ENCODE measurements at places on chromosomes 6 and 20.

GRCh38 chr6:143504369-143504768 lies 7.2 kb downstream of the FUCA2 start:
- no peak for DNase-seq

DNA sequence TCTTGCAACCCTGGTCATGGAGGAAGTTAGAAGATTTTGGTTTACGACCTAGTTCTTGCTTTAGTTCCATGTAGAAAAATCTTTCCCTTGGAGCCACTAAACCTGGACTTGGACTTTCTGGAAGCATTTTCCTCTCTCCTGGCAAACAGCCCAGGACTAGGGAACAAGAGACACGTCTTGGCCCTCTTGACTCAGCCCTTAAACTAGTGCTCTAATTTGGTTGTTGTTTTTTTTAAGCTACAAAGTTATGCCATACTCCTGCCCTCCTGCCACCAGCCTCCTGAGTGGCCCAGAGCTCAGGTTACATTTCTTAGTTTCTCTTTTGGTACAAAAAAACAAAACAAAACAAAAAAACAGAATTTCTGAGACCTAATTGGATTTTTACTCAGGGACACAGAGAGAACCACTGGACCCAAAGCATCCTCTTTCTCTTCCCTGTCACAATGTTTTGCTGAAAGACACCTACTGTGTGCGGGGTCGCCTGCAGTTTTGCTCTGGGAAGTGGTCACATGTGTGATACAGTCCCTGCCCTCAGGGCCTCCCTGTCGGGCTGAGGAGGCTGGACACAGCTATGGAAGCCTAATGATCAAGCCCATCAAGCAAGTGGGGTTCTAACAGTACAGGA lies 32.3 kb upstream of the SCUBE3 start:
- no peak for DNase-seq

DNA sequence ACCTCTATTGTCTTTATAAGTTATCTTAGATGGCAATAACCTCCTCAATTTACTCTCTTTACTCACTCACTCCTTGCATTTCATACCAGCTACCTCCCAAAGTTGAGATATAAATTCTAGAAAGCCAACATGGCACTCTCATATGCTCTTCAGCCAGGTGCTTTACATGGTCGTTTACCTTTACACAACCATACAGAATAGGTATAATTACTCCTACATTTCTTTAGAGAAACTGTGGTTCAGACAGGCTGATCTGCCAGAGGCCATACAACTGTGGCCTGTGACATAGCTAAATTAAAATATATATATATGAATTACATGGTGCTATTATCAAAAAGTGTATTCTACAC lies 45.7 kb downstream of the HBS1L start:
- no peak for DNase-seq

DNA sequence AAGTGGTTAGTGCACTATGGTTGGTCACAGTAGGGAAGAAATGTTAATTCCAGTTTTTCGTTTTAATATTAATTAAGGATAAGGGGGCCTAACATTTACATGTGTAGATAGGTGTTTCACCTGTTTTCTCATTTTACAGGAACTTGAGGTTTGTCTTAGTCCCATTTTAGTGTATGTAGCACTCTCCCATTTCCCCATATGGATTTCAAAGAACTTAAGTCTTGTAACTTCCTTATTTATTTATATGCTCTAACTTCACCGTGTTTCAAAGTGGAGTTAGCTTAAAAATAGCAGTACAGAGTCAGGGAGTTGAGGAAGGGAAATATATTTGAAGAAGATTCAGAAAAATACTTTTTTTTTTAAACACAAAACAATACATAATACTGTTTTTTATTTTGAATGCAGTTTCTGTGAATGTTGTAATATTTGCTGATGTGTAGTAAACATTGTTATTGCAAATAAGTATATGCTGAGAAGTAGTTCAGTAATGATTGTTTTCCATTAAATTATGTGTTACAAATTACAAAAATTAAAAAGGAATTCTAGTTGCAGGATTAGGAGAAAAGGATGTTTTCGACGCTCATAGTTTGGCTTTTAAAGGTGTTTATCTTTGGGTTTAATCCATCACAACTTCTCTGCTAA lies 3.5 kb downstream of the SCAF8 start:
- no peak for DNase-seq

- DNase-seq, result no peak
These were observed 125.3 kb downstream of the GRM1 start for GRCh38 chr6:146154197-146154596.

GRCh38 chr6:35719830-35720733 lies 16.8 kb upstream of the ARMC12 start:
- peak; percentile 79 for DNase-seq

GRCh38 chr6:46816626-46817025 lies 23.4 kb downstream of the MEP1A start:
- DNase-seq, result no peak

DNA sequence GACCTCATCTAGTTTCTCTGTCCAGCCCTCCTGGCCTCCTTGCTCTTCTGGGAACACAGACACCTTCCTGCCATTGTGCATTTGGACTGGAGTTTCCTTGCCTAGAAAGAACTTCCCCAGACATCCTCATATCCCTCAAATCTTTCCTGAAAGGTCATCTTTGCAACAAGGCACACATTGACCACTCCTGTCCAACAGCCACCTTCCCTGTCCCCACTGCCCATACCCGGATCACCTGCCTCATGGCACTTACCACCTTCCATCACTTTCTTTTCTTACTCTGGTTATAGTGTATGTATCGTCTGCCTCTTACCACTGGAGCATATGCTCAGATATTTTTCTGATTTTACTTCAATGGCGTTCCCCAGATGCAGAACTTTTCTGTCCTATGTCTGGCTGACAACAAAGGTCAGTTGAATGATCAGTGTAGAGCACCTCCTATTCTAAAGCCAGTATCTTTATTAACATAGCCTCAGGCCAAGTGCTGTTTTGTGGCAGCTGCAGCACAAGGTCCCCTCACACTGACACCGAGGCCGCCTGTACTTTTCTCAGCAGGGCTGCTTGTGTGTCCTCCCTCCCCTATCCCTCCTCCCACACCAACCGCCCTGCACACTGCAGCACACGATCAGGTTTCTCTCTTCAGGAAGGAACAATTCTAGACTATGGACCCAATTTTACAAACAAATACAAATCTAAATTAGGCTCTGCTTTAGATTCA lies 4.1 kb downstream of the HLA-C start:
- no peak for DNase-seq

DNA sequence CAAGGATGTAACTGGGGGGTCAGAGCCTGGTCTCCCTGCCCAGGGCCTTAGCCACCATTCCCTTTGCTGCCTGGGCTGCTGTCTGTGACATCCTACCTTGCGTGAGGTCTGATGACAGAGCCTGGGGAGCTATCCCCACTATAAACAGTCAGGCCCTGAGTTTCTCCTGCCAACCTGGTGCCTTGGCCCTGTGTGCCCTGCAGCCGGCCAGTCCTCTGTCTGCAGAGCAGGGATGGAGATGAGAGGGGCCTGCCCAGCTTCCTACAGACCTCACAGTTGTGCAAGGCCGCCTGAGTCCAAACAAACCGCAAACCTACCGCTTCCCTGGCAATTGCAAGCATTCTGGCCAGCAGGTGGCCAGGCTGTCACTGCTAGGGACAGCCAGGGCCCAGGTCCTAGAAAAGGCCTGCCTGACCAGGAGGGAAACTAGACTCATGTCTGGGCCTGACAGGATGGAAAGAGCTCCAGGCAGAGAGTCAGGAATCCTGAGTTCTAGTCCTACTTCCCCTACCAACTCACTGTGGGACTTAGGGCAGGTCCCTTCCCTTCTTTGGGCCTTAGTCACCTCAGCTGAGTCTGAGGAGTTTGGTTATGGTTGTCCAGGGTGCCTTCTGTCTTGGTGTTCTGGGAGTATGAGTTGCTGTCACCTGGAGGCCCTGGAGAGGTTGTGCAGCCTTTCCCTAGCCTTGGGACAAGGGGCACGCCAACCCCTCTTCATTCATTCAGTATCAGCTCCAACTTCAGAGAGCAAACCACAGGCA lies 86.2 kb downstream of the VEGFA start:
- no peak for DNase-seq

DNA sequence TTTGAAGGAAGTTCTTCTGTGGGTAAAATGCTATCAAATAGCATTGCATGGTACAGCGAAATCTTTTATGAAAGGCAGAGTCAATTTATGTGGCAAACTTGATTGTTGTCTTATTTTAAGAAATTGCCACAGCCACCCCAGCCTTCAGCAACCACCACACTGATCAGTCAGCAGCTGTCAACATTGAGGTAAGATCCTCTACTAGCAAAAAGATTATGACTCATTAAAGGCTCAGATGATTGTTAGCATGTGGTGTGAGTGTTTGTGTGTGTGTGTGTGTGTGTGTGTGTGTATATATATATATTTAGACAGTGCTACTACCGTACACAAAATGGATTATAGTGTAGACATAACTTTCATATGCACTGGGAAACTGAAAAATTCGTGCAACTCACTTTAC lies 27.8 kb downstream of the LRRN4 start:
- no peak for DNase-seq

DNA sequence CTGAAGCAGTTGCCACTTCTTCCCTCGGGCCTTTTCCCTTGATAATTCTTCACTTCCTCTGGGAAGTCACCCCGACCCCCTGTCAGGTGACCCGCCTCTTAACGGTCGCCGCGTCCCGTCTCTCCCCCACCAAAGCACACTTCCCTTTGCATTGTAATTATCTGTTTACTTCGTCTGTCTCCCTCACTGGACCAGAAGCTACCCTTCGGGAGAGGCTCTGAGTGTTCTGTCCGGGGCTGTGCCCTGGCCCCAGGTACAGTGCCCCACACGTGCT lies 771 bp upstream of the SNAI1 start:
- DNase-seq, result no peak

DNA sequence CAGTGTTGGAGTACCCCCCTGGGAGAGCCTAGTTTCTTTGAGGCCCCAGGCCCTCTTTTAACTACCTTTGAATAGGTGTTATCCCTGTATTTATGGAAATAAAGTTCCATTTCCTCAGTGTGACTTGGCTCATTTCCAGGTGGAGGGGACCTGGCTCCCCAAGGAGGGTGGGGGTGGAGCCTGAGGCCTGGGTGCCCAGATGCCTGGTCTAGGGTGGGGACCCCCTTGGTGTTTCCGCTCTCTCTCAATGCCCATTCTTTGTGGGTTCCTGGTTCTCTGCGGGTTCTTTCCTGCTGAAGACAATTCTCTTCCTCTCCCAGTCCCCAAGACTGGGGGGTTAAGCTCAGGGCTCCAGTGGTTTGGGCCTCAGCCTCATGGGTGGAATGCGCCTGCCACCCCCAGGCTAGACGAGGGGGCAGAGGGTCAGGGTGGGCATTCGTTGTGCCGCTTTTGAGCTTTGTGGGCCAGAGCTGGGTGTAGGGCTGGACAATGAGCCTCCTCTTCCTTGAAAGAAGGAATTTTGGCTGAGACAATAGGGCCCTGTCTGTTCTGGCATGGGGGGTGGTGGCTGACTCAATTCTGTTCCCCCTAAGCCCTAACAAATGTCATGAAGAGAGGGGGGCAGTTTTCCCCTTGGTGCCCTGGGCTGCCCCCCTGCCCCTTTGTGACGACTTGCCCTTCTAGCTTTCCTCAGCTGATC lies 686 bp upstream of the EGFL8 start:
- no peak for DNase-seq

GRCh38 chr20:6333110-6333509 lies 210.3 kb upstream of the FERMT1 start:
- no peak for DNase-seq

- DNase-seq, result no peak
These were observed 118.3 kb downstream of the RALGAPA2 start for GRCh38 chr20:20594171-20594530.

GRCh38 chr6:163992701-163993100 lies 578.2 kb downstream of the QKI start:
- no peak for DNase-seq

GRCh38 chr6:109048176-109048575 lies 46.5 kb downstream of the SESN1 start:
- no peak for DNase-seq
